ENCODE measurements at places on chromosomes 7 and 10.

- DNase-seq: no peak
Observed at GRCh38 chr7:28358423-28358868, 53.9 kb upstream of the CREB5 start.

- no peak for DNase-seq
Observed at GRCh38 chr7:18175801-18176450, 148.3 kb upstream of the PRPS1L1 start.

GRCh38 chr10:63071145-63071544 is 62.0 kb upstream of the NRBF2 start:
- no peak for DNase-seq

- no peak for DNase-seq
Observed at GRCh38 chr7:84803979-84804378, 382.9 kb downstream of the SEMA3D start.

DNA sequence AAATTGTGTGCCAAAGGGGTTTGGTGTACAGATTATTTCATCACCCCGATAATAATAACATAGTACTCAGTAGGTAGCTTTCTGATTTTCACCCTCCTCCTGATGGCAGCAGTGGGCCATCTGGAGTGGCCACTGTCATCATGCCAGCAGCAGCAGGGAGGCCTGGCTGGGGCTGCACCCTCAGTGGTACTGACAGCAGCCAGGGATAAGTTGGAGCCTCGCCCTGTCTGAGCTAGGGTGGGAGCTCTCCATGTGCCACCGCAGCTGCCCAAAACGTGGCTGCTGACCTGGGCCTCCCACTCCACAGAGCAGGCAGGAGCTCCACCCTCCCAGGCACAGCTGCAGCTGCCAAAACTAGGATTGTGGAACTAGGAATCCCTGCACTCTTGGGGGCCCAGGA is 700.8 kb upstream of the KCND2 start:
- no peak for DNase-seq

- no peak for DNase-seq
Observed at GRCh38 chr10:77034795-77035194, 602.8 kb downstream of the KCNMA1 start.

DNA sequence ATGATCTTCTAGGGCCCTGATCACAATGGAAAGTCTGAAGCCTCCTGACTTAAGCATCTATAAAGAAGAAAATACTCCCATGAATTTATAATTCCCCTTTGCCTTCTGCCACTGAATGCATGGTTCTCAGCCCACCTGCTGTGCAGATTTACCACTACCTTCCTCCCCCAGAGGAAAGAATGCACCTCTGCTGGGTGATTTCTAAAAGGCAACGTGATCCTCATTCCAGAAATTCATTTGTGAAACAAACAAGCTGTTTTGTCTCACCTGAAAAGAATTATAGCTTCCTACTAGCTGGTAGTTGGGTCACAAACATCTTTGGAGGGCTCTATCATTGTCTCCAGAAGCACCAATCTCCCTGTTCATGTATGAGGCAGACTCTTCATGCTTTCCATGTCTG is 320.2 kb downstream of the CDC14C start:
- DNase-seq: no peak
